ENCODE measurements at places on chromosomes 16 and 17. TPM values are rescaled to one million over a fixed set of nuclear protein-coding genes. Genes with fewer than 3 reads are reported as not detected.

- DNase-seq = no peak
Measured at GRCh38 chr17:2406271-2406902, 5.5 kb upstream of the MNT start.

DNA sequence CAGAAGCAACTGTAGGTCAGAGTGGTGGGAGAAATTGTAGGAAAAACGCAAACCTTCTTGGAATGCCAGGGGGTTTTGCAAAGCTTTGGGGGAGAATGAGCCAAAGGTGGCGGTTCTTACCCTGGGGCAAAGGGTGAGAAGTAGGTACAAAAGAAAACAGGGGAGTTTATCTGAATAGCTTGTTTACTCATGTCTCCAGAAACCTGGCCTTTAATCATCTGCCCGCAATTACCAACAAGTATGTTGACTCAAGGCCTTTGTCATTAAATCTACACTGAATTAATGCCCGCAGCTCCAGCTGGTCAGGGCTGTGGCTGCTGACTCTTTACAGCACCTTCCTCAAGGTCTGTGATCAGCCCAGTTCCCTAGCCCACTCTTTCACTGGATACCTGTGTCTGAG lies 320.1 kb downstream of the CBLN1 start:
- no peak for DNase-seq

DNA sequence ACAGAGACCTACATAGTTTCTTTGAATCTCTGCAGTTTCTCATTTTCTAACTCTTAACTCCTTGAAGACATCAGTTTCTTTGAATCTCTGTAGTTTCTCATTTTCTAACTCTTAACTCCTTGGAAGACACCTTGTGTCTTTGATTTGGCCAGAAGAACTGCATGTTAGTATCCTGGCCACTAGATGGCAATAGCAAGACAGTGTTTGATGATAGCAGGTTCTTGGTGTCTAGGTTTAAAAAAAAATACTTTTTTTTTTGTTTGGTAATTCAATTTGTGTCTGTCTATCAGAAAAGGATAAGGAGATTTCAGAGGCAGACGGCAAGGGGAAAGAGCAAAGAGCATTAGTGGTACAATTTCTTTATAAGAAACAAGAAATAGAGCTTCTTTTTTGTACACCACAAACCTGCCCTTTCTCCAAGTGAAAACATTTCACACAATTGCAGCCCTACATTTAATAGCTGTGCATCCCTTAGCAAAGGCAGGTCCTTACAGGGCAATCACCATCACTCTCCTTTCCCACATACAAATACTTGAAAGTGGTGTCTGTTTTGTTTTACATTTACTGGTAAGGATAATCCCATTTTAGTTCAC lies 1324.9 kb upstream of the CDH8 start:
- DNase-seq = no peak

DNA sequence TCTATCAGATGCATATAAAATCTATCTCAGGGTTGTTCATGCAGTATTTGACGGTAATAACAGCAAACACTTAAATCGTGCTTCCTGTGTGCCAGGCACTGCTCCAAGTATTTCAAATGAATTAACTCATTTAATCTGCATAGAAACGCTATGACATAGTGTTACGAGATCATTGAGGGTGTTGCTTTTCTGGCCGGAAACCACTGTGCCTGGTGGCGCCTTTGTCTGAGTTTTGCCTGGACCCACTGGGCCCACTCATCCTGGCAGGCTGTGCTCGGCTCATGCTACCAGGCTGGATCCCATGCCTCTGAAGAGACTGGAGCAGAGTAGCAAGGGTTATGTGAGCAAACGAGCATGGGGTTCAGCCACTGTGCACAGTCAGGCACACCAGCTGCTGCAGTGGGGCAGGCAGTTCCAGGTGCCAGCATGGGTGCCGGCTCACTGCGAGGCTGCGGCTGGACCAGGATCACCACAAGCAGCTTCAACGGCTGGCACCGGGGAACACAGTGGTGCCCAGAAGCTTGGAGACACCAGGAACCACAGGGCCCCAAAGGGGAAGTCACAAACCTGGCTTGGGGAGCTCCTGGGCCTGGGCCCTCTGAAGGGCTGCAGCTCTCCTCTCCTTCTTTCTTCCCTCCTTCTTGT lies 45.9 kb upstream of the CLEC19A start:
- DNase-seq = no peak

The LPO gene
- not detected for total RNA-seq

The KANSL1 gene
- 27.9 TPM for total RNA-seq

GRCh38 chr17:613725-614124 lies 100.9 kb downstream of the VPS53 start:
- DNase-seq = no peak

DNA sequence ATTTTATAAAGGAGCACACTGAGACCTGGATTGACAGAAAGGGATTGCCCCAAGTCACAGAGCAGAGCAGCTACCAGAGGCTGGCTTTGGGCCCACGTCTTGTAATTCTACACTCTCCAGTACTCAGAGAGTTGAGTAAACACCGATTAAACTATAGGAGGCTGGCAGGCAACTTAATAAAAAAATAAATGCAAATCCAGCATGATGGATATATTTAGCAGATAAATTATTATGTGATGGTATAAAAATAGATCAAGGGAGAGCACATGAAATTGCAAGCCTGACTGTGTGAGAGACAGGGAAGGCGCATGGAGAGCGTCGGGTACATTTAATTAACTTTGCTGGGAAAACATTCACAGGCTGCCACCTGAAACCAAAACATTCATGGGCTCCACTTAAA lies 87.7 kb upstream of the CCL2 start:
- DNase-seq = no peak

DNA sequence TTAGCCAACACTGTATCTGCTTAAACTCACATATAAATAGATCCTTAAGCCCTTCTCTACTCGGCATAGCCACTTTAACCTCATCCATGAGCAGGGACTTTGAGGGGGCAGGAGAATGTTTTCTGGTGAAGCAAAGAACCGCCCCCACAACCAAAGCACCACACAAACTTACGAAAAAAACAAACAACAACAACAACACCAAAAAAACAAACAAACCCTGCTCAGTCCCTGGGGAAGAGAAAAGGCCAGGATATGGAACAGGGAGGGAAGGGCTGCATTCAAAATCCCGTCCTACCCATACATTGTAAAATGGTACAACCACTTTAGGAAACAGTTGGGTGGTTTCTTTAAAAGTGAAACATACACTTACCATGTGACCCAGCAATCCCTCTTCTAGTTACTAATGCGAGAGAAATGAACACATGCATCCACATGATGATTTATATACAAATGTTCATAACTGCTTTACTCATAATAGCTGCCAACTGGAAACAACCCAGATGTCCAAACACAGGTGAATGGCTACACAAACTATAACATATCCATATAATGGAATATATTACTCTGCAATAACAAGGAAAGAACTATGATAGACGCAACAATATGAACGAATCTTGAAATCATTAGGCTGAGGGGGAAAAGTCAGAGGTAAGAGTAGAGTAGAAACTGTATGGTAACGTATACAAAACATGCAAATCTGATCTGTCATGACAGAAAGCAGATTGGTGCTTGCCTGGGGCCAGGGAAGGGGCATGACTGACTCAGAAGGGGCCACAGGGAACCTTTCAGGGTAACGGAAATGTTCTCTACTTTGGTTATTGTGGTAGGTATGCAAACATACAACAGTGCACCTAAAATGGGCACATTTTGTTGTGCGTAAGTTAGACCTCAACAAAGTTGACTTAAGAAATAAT lies 37.7 kb upstream of the TOB1 start:
- DNase-seq = no peak

DNA sequence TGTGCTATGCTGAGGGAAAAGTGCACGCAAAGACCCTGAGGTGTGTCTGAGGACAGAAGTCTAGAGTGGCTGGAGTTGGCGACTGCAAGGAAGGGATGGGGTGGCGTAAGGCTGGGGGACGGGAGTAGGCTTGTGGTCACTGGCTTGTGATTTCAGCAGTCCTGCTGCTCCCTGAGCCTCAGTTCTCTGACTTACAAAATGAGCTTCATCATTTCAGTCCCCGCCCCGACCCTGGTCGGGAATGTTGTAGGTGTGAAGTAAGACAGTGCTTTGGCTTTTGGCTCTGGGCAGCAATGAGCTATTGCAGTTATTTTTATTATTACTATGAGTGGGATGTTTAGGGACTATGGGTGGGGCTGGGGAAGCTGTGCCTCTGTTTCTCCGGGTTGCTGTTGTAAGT lies 8.6 kb downstream of the ADGRG1 start:
- no peak for DNase-seq

Measured in Right ventricle myocardium inferior (tissue), 1 donor.